Muscle of leg (tissue), 16 donors: ENCODE measurements at places on chromosomes 6 and 20. TPM values are rescaled to one million over a fixed set of nuclear protein-coding genes. Genes with fewer than 3 reads are reported as not detected.

TFAP2C gene
- total RNA-seq: 0.09 TPM

DNA sequence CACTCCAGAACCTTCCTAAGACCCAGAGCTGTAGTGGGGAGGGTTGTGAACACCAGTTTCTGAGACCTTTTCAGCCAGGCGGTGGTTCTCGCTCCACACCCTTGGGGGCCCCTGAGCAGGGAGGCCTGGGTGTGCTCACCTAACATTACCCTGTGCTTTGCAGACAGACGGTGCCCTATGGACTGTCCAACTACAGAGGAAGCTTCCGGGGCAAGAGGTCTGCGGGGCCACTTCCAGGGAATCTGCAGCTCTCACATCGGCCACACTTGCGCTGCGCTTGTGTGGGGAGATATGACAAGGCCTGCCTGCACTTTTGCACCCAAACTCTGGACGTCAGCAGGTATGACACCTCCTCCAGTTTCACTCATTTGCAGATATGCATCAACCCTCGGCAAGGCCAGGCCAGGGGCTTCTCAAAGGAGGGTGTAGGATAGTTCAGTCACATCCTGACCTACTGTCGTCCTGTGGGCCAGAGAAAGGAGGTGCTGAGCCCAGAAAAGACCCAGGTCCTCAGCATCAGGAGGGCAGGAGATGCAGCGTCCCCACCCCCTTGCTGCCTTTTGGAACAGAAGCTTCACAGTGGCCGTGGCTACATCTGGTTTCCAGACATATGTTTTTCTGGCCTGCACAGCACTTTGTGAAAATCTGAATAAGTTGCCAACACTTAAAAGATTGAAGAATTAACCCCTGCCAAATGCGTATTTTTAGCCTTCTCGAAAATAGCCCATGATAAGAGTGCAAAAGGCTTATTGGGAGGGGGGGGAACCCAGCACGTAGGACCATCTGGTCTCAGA, 20.6 kb downstream of the EDN3 start:
- peak; percentile 55 for DNase-seq

SLX4IP gene
- total RNA-seq: 4.4 TPM

UTRN gene
- 110 TPM for total RNA-seq

GRCh38 chr6:66538551-66539135, 831.6 kb upstream of the EYS start:
- peak; percentile 8 for DNase-seq

DNA sequence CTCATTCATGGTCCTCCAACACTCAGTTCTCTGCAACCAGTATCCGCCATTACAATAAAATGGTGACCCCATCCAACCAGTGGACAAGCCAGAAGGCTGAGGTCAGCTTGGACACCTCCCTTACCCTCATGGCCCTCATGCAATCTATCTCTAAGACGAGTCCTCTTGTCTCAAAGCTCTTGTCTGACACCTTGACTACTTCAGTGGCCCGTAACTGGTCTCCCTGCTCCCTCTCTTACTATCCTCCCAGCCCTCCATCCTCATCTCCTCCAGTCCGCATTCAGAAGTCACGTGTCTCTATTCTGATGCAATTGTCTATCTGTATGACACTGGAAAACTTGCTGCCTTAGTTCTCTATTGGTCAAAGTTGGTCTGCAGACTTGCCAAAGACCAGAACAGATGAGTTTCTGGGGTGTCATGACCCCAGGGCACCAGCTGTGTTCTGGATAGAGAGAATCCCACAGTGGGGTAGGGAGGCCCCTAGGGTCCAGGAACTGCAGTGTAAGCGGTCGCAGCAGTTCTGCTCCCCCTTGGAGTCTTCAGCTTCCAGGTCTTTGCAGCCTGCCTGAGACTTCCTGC, 59.6 kb upstream of the RNF24 start:
- peak; percentile 27 for DNase-seq

SYNDIG1 gene
- 2.5 TPM for total RNA-seq

DHX16 gene
- total RNA-seq: 18.6 TPM

DNA sequence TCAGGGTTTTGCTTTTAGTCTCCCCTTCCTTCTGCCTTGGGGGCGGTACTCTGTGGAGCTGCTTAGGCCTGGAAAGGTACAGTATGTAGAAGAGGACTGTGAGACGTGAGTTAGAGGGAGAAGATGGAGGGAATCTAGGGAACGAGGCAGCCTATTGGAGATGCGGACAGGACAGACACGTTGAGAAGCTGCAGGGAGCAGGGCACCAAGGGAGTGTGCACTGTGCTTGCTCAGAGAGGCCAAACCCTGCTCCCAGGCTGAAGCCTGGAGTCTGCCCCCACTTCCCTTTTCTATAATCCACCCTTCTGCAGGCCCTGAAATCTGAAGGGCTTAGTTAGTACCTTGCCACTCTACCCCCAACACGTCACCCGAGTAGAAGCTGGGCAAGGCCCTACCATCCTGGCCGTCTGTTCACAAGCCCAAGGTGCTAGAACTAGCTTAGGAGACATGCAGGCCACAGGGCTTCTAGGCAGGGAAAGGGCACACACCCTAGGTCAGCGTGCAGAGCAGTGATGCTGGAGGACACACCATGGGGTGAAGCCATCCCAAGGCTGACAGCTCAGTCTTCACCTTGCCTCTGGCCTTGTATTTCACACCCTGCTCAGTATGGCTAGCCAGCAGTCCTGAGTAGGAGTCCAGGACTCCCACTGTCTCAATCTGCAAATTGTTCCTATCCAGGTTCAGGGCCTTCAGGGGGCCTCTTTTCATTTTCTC, 6.9 kb downstream of the TP53INP2 start:
- no peak for DNase-seq

DNA sequence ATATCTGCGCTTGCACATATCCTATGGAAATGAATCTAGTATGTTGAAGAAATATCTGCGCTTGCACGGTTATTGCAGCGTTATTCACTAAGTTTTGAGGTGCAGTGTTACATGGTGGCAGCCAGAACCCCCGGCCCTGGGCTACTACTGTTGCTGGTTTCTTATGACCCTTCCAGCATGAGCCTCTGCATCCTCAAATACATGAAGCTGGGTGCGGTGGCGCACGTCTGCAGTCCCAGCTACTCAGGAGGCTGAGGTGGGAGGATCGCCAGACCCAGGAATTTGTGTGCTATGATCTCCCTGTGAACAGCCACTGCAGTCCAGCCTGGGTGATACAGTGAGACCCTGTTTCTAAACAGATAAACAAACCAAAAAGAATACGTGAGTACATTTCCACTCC, 9.3 kb upstream of the CEBPB start:
- no peak for DNase-seq

DNA sequence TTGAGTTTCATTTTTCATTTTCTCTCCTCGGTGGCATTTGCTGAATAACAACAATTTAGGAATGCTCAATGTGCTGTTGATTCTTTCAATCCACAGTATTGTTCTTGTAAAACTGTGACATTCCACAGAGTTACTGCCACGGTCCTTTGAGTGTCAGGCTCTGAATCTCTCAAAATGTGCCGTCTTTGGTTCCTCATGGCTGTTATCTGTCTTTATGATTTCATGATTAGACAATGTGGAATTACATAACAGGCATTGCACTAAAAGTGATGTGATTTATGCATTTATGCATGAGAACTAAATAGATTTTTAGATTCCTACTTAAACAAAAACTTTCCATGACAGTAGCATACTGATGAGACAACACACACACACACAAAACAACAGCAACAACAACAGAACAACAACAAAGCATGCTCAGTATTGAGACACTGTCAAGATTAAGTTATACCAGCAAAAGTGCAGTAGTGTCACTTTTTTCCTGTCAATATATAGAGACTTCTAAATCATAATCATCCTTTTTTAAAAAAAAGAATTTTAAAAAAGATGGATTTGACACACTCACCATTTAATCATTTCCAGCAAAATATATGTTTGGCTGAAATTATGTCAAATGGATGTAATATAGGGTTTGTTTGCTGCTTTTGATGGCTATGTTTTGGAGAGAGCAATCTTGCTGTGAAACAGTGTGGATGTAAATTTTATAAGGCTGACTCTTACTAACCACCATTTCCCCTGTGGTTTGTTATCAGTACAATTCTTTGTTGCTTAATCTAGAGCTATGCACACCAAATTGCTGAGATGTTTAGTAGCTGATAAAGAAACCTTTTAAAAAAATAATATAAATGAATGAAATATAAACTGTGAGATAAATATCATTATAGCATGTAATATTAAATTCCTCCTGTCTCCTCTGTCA, 88.1 kb downstream of the SNAP25 start:
- DNase-seq: no peak

DNA sequence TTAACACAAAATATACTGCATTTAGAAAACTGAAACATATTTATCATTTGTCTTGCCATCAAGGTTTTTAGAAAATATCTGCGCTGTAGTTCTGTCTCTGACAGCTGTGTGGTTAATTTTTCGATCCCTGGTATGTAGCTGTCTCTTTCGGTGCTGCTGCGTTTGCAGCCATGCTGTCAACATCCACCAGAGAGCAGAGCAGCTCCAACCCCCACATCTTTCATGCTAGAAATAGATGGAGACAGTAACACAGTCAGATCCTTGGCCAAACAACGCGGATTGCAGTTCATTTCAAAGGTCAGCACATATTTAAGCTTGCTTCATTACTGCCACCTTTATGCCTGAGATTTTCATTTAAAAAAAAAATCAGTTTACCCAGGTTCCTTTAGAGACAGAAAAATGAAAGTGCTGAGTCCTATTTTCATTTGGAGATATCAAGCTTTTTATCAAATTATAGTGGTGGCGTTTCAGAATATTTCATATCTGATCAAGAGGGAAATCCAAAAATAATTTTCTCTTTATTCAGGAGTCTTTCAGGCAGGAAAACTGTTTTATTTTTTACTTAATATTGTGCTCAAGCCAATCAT, 157.7 kb upstream of the MMS22L start:
- peak; percentile 45 for DNase-seq

GRCh38 chr6:50007819-50008218, 14.0 kb downstream of the DEFB110 start:
- no peak for DNase-seq

BLTP3A gene
- total RNA-seq: 7.8 TPM

GRCh38 chr6:108735310-108736001, 112.8 kb upstream of the ARMC2 start:
- DNase-seq: no peak

SUMO4 gene
- total RNA-seq: 2.2 TPM

- DNase-seq: peak; percentile 79
These were observed 60.2 kb downstream of the UBE2V1 start for GRCh38 chr20:50052550-50053361.

DNA sequence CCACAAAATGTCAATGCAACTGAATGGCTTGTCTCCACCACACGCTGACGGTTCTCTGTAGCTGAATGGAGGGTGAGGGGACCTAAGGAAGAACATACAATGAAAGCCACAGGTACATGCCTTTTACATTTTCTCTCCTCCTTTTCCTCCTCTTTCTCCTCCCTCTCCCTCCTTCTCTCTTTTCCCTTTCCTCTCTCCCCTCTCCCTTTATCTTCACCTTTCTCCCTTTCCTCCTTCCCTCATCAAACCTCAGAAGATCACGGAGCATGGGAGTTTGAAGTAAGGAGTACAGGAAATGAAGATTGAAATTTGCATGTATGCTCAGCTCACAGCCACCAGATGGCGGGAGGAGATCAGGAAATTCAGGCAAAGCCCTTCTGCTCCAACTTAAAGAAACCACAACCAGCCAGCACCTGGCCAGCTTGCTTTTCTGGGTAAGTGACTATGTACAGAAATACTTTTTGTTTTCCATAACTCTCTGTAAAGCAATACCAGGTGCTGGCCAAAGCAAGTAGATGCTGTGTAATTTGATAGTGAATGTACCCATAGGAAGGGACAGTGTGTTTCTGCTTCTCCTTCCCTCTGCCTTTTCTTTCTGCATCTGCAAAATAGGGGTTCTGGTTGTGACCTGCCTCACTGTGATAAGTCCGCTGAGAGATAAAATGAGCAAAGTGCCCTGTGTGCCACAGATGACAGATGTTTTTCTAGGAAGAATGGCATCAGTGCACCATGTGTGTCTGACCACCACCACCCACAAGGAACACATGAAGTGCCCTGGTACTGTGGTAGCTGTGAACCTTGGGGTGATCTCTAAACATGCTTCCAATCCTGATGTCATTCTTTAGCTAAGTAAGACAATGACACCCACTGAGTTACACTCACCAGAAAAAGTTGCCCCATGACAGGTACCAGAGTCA, 18.6 kb upstream of the FOXO3 start:
- peak; percentile 90 for DNase-seq

DNA sequence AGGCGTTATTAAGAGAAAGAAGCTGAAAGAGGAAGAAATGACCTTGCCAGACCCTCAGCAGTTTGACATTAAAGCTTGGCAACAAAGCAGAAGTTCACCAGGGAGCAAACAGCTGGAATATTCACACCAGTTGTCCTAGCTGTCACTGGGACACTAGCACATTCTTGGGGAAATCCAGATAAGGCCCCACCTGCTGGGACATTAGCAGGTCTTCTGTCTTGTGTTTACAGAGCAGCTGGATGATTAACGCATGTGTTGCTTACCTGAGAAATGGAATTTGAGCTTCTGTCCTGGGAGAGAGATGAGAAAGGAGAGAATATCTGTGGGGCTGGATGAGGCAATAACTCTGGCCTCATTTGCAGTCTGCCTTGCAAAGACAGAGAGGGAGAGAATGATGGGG, 137.6 kb upstream of the RIN2 start:
- DNase-seq: peak; percentile 76

GRCh38 chr6:47446669-47447330, 30.8 kb upstream of the CD2AP start:
- no peak for DNase-seq

GRCh38 chr20:43458422-43458924, 777 bp downstream of the SRSF6 start:
- DNase-seq: peak; percentile 52

LTA gene
- 0.04 TPM for total RNA-seq
